Glutamatergic neuron (in vitro differentiated cells): ENCODE measurements at places on chromosomes 11 and 22. TPM values are rescaled to one million over a fixed set of nuclear protein-coding genes. Genes with fewer than 3 reads are reported as not detected.

MAP4K2 gene
- total RNA-seq, result 15.9 TPM

DNA sequence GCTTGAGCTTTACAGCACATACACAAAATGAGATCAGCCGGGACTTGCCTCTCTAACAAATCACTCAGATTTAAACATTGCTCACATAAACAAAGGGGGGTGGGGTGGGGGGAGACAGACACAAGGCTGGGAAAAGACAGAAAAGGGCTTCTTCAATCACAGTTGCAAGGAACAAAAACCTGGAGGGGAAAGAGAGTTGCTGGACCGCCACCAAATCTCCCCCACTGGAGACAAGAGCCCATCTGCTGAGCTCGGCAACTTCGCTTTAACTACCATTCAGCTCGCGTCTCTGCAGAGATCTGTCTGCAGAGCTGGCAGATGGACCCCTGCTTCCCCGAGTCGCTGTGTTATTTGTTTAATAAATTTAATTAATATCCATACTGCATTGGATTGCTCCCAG lies 165.0 kb downstream of the RCN1 start:
- peak overlapping the region; percentile 94 for H3K27ac ChIP-seq
- peak; percentile 43 for DNase-seq
- H3K4me3 ChIP-seq, result peak overlapping the region; percentile 25
- H3K4me1 ChIP-seq, result peaks cover 39% of the 10 kb centered on the region
- no peaks in the 10 kb centered on the region for H3K27me3 ChIP-seq
- H3K36me3 ChIP-seq, result no peaks in the 10 kb centered on the region

GRCh38 chr11:61004180-61004611 lies 32.7 kb downstream of the CD6 start:
- no peak overlapping the region for H3K4me3 ChIP-seq
- H3K27me3 ChIP-seq, result peaks cover 14% of the 10 kb centered on the region
- H3K36me3 ChIP-seq, result no peaks in the 10 kb centered on the region
- no peak for DNase-seq

- H3K27ac ChIP-seq, result no peak overlapping the region
- H3K27me3 ChIP-seq, result peaks cover 10% of the 10 kb centered on the region
- H3K36me3 ChIP-seq, result peaks cover 7% of the 10 kb centered on the region
Measured at GRCh38 chr22:36610567-36610966, 81.6 kb upstream of the EIF3D start.

DNA sequence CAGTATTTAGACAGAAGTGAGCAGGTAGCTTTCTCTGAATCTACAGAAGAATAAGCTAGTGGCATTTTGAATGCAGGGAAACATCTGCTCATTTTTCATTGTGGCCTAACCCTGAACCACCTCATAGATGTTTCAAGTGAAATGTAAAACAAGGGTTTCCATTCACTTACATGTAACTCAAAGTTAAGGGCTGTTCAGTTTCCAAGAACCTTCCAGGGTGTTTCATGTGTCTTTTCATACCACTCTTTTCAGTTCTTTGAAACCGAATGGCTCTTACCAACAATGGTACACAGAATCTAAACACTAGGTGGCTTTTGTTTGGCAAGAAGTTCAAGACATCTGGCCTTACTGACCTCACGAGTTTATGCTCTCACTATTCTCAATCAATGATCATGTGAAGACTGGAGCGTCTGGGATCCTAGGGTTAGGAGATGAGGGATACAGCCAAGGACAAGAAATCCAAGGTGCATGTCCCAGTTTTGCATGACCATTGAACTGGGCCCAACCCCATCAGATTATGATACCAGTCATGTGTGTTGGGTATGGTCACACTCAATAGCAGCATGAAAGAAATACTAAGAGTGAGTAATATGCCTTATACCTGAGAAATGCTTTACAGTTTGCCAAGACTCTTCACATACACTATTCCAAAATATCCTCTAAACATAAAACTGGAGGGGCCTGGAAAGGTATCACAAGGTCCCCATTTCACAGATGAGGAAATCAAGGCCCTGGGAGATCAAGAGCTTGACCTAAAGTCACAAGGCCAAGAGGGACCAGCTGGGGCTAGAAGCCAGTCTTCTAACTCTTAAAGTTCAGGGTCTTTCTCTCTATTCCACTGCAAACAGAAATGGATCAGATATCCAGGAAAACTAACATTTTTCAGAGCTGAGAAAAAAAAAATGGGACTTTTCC lies 92.7 kb downstream of the ETS1 start:
- no peak overlapping the region for H3K27ac ChIP-seq
- no peaks in the 10 kb centered on the region for H3K36me3 ChIP-seq
- no peaks in the 10 kb centered on the region for H3K27me3 ChIP-seq
- no peak for DNase-seq
- H3K4me3 ChIP-seq, result no peak overlapping the region

DNA sequence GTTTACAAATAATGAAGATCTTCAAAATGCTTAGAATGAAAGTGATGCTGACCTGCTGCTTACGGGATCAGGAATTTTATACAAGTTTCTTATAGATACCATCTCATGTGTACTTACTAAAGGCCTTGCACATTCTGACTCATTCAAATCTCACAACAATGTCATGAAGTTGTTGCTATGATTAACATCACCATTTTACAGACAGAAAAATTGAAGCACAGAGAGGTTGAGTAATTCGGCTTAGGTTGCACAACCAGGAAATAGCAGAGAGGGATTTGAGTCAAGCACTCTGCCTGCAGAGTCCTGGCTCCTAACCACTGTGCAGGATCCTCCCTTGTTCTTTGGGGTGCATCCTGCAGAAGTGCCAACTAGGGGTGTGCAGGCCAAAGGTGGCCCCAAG lies 471.9 kb downstream of the MIAT start:
- H3K36me3 ChIP-seq, result no peaks in the 10 kb centered on the region
- no peak overlapping the region for H3K27ac ChIP-seq

- H3K36me3 ChIP-seq, result peaks cover 17% of the 10 kb centered on the region
- H3K4me1 ChIP-seq, result peaks cover 8% of the 10 kb centered on the region
- DNase-seq, result no peak
Measured at GRCh38 chr11:34792814-34793258, 123.3 kb downstream of the APIP start.
